ENCODE measurements at places on chromosomes 5 and 9.

DNA sequence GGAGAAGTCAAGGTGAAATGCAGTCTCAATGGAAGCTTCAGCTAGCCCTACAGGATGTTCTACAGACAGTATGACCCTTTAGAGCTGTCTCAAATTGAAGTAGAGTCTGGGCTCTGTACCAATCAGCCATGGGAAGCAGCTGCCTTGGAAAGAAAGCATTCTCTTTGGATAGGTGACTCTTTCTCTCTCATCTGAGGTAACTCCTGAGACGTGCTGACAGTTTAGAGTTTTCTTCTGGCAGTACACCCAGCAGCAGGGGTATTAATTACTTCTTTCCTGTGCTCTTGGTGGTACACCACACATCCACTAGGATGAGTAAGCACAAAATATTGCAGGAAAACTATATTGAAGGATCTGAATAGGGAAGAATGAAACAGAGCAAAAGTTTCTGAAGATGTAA is 329.6 kb upstream of the RGMB start:
- DNase-seq, result no peak

- DNase-seq, result peak; percentile 26
These were observed 162.2 kb downstream of the OXCT1 start for GRCh38 chr5:41707853-41708603.

- DNase-seq, result peak; percentile 9
These were observed 237.0 kb downstream of the PAPPA start for GRCh38 chr9:116390303-116391228.

DNA sequence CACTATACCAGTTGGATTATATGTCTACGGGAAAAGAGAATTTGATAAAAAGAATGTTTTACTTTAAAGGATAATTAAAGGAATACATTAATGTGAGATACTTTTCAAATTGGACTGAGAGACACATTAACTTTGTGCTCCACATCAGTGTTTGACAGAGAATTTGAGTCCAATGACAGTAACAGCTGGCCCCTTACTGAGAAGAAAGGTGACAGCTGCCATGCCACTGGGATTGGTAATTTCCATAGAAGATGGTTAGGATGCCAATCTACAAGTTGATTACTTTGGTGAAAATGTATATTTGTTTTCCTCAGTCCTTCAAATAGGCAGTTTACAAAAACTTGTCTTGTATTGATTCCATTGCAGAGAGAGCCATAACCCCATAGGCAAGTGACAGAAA is 578.4 kb downstream of the SLCO4C1 start:
- DNase-seq, result no peak

DNA sequence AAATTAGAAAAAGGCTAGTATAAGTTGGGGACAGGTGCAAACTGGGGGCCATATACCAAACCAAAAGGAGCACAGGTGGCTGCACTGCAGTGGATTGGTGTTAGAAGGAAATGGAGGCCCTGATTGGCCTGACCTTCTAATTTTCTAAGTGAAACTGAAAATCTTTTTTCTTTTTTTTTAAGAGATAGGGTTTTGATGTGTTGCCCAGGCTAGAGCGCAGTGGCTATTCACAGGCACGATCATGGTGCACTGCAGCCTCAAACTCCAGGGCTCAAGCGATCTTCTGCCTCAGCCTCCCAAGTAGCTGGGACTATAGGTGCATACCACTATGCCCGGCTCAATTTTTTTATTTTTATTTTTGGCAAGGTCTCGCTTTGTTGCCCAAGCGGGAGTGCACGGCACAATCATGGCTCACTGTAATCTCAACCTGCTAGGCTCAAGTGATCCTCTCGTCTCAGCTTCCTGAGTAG is 9.8 kb upstream of the CCDC69 start:
- DNase-seq, result no peak

- no peak for DNase-seq
These were observed 355.1 kb upstream of the TUSC1 start for GRCh38 chr9:26033336-26033735.

DNA sequence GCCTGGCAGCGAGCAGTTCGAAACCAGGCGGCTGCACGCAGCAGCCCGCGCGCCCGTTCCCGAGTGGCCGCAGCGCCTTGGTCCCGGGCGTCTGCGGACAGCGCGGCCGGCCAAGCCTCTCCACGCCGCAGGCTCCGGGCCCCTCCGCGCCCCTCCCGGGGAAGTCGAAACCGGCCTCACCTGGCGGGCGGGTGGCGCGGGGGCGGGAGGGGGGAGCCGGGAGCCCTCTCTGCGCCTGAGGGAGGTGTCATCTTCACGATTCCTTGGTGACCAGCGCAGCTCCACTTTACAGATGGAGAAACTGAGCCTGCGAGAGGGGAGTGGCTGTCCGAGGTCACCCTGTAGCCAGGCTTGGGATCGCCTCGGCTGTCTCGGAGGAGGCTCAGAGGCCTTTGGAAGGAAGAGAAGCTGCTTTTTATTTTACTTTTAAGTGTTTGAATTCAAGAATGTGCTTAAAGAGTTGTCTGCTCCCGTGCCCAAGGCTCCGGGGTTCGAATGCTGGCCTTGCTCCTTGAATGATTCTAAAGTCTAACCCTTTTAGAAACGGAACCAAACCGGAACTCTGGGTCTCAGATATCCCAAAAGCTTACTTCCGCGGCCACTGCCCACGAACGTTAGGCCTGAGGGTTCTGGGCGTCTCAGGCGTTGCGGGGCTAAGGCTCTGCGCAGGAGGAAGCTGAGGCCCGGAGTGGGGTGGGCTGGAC is 662 bp downstream of the SUSD3 start:
- peak; percentile 75 for DNase-seq

GRCh38 chr5:91956738-91957137 is 573.6 kb upstream of the ARRDC3 start:
- no peak for DNase-seq
